ENCODE measurements at places on chromosomes 11 and 22. TPM values are rescaled to one million over a fixed set of nuclear protein-coding genes. Genes with fewer than 3 reads are reported as not detected.
A peak's percentile ranks its signal among the peaks of the same experiment; 100 is the strongest.

Gene MYRF
- total RNA-seq: 0.17 TPM

Gene PIK3IP1
- total RNA-seq: 32.4 TPM

Gene ADAMTS8
- 15.0 TPM for total RNA-seq

Gene MIOX
- total RNA-seq: under 0.01 TPM

Gene SCGB1C1
- total RNA-seq: not detected

Gene SPON1
- total RNA-seq: 3.5 TPM

Gene NUDT8
- total RNA-seq: 5.0 TPM

Gene IFITM10
- total RNA-seq: 0.50 TPM

Gene INSC
- total RNA-seq: 0.77 TPM

Gene EXPH5
- total RNA-seq: 11.2 TPM

GRCh38 chr11:95085117-95085816 is 4.4 kb upstream of the ENDOD1 start:
- DNase-seq: no peak

DNA sequence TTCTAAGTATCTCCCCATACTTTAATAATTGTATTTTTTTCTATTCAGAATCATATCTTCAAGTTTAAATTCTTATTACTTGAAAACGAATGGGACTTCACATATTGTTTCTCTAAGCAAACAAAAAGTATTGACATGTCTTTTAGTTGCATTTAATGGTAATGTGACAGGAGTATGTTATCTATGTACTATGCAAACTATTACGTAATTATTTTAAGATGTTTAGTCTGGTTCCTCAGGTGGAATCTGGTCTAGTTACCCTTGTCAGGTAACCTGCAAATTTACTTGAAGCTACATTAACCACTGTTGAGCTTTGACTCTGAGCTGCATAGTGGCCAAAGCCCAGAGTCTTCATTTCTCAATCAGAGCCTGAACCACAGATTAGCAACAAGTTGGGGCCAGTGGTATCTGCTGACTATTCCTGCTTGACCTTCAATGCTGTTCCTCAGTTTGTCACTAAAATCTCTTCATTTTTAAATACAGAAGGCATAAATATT is 110.6 kb downstream of the ATM start:
- no peak for DNase-seq

DNA sequence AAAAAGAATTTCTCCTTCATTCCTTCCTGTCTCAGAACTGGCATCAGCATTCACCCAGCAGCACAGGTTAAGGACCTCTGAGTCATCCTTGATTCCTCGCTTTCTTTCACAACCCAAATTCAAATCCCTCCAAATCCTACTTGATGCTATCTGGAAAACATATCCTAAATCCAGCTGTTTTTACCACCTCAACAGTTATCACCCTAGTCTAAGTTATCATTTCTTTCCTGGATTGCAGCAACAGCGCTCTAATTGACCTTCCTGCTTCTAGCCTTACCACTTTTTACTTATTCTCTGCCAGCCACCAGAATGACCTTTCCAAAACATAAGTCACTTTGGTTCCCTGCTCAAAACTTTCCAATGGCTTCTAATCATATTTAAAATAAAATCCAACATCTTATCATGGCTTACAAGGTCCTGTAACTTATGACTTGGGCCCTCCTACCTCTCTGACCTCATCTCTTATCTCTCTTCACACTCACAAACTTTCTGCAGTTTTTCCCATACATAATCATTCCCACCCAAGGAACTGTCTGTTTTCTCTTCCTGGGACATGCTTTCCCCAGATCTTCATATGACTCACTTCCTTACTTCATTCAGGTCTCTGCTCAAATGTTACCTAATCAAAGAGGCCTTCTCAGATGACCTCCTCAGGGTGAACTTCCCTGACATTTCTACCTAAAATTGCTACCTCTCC is 119.4 kb downstream of the TTC28 start:
- peak; percentile 76 for DNase-seq

DNA sequence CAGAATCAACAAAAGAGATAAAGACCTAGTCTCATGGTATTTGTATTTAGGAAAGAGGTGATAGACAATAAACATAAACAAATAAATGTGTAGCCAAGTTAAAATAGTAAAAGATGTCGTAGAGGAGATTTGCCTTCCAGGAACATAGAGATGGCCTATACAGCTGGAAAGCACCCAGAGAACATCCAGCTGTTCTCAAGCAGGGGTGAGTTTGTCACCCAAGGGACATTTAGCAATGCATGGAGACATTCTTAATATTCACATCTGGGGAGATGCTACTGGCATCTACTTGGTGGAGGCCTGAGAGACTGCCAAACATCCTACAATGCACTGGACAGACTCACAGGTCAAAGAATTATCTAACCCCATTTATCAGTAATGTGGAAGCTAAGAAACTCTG is 88.3 kb downstream of the C11orf87 start:
- DNase-seq: no peak

GRCh38 chr11:90844041-90844440 is 621.2 kb upstream of the CHORDC1 start:
- no peak for DNase-seq

GRCh38 chr11:64745189-64745520 is 1.2 kb upstream of the RASGRP2 start:
- DNase-seq: no peak

DNA sequence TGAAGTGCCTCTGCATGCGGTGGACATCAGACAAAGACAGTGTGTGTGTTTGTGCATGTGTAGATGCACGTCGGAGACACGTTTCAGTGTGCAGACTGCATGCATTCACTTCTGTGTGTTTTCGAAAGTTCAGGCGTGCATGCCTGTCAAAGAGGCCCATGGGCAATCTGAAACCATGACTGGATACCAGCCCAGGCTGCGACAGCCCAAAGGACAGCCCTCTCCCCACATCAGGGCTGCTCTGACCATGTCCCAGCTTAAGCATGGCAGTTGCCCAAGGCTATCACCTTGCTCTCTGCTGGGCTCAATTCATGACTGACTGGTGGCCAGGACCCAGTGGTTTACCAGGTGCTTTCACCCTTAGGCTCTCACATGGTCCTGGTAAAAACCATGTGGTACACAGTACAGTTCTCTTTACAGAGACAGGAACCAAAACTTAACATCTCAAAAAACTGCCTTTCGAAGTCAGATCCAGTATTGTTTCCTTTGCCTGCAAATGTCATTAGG is 423.7 kb upstream of the CADM1 start:
- DNase-seq: no peak

GRCh38 chr11:91686700-91687099 is 537.9 kb upstream of the FAT3 start:
- DNase-seq: no peak

- no peak for DNase-seq
These were observed 56.9 kb downstream of the PKNOX2 start for GRCh38 chr11:125221461-125221860.

GRCh38 chr22:30445438-30446145 is 20.0 kb downstream of the MTFP1 start:
- peak; percentile 14 for DNase-seq

- DNase-seq: peak; percentile 44
These were observed 33.1 kb upstream of the ETS1 start for GRCh38 chr11:128620309-128621100.

GRCh38 chr22:25838960-25839741 is 97.2 kb downstream of the MYO18B start:
- no peak for DNase-seq

DNA sequence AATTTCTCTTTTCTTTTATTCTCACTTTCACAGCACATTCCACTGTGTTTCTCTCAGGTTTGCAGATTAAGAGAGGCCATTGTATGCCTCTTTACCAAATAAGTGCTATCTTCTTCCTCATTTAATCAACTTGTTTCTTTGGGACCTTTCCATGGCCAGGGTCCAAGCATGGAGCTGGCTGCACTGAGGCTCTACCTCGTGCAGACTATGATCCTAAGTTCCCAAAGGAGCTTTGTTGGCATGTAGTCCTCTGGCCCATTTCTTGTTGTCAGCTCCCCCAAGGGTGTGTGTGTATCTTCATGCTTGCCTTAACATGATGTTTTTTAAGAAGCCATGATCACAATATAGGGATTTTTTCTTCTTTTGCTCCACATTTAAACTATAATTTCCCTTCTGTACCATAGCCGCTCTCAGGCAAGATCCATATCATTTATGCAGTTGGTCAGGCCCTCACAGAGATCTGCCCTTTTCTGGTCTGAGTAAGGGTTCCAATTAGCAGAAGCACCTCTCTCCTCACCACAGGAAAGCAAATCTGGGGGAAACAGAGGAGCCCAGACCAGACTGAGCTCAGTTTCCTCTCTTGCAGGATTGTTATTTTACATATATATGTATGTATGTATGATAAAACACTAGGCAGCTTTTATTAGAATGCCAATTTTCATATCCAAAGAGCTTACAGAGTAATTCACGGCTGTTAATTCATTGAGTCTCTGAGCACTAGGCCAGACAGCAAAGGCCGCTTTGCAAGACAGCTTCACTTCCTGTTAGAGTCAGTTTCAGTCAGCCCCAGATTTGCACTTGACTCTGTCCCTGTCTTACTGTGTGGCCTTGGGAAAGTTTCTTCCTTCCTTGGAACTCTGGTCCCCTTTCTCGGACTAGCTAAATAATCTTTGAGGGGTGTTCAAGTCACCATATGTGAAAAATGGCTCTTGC is 34.3 kb downstream of the CYB5R2 start:
- DNase-seq: no peak

GRCh38 chr11:69640995-69641581 is at the start of gene CCND1:
Gene CCND1, plus strand, starts transcription at chr11:69641156. Its CDS starts 158 bp downstream, at chr11:69641314.
- DNase-seq: peak; percentile 94

DNA sequence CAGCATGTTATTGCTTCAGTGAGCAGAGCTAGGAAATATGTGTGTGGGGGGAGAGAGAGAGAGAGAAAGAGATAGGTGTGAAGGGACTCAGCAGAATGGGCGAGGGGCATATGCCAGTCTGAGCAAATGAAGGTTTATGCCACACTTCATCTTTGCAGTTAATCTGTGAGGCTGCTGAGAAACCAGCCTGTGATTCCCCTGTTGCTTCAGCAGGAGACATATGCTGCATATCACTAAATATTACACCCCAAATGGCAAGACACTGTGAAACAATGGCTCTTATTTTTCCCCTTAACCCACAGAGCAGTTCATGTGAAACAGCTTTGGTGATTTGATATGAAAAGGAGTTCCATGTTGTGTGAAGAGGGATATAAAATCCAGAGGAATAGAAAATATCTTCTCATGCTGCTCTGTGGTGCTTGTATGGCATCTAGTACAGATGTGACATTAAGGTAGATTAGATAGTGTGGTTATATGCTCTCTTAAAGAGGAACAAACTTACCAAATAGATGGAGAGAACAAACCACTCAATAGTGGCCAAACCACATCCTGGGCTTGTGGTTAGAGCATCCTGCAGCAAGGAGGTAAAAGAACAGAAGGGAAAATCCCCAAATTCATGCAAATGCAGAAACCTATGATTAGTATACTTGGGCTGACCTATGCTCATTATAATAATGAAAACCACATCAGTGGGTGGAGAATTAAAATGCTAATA is 864.2 kb downstream of the FAM181B start:
- peak; percentile 20 for DNase-seq

DNA sequence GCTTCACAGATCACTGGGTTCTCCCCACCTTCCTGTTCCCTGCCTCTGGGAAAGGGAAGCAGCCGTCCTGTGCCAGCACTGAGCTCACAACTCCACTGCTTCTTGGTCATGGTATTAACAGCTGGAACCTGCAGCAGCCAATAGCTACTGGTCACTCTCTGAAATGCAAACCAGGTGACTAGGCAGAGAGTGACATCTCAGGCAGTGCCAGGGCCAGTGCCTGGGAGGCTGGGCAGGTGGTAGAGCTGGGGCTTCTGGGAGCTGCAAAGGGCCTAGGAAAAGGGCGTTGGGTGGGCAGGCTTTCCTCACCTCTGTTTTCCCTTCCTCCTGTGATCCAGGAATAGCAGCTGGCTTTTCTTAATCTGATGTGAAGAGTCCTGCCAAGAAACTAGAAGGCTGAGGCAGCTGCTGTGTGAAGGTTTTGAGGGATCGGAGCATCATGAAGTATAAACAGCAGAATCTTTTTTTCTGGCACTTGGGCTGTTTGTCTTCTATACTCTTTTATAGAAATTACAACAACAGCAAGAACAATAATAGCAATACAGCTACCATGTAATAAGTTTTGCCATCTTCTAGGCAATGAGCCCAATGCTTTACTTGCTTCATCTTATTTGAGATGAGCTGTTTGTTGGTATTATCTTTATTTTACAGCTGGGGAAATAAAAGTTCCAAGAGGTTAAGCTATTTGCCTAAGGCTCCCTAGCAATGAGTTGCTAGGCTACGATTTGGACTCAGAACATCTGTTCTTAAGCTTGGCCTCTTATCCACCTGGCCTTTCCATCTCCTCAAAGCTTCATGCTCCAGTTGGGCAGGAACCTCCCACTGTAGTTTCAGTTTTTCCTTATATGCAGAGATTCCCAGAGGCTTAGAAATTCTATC is 22.0 kb upstream of the CD44 start:
- DNase-seq: peak; percentile 77

DNA sequence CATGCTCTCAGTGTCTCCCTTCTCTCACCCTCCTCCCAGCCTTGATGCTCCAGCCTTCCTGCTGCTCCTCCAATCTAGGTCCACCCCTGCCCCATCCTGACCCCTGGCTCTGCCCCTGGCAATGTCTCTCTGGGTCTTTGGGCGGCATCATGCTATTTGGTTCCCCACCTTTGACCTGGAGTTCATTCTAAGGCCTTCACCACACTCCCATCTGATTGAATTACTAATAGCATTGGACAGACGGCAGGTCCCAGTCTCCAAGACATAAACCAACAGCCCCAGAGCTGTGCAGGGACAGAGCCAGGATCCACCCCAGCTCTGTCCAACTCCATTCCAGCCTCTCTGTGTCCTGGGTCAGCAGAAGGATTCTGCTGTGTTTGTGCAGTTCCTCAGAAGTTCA is 7.2 kb downstream of the APOL4 start:
- DNase-seq: no peak

DNA sequence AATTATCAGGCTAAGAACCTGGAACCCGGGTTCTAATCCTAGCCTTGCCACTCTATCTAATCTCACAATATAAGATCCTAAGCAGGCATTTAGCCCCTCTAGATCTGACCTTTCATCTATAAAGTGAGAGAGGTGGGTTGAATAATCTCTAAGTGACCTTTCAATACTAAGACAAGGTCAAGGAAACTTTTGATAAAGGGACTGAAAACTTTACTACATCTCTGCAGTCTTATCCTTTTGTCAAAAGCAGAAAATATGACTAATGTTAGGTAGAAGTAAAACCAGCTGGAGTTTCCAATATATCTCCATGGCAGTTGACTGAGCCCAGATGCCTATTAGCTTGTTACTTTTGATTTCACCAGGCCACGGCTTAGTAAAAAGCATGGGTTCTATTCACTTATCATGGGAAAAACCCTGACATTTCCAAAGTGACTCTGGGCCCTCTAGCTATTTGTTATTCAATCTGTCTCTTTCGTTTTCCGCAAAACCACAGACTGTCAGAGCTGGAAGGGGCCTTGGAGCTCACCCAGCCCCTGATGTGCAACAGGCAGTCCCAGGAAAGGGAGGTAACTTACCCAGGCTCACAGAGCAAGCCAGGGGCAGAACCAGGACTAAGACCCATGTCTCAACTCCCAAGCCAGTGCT is 75.8 kb downstream of the RAB30 start:
- DNase-seq: peak; percentile 80
